ENCODE measurements at places on chromosomes 2 and 18.

GRCh38 chr2:119319593-119319992 is 47.0 kb downstream of the C2orf76 start:
- no peak for DNase-seq

DNA sequence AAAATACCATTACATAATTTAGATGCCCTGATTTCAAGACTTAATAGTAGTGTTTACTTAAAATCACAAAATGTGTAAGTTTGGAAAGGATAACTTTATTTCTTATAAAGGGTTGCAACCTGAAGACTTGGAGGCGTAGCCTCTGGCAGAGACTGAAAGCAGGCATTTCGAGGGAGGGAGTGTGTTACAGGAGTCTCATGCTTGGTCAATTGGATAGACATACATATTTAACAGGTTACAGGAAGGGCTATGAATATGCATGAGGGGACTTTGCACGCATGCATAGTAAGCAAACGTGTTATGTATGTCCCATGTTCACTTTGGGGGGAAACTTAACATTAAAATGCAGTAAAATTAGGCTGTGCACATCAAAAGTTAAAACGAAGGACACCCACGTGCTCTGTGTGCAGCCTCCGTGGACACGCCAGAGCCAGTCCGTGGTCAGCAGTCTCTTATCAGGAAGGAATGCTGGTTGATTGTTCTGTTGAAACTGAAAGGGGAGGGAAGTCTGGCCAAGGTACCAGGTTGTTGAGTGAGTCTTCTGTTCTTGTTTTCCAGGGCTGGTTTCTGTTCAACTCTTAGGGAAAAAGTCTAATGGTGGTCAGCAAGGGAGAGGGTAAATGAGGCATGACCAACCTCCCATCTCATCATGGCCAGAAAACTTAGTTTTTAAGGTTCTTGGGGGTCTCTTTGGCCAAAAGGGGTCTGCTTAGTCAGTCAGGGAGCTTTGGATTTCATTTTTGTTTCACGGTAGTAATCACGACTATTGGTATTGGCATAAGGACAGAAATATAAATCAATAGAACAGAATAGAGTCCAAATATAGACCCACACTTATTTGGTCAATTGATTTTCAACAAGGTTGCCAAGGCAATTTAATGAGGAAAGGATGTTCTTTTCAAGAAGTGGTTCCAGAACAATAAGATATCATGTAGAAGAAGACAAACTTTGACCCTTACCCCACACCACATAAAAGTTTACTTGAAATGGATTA is 121.9 kb downstream of the MCFD2 start:
- no peak for DNase-seq

GRCh38 chr2:189129971-189130370 is 49.6 kb downstream of the COL5A2 start:
- no peak for DNase-seq

GRCh38 chr2:130154773-130155765 is 10.2 kb upstream of the CCDC74B start:
- DNase-seq: no peak

- DNase-seq: no peak
Observed at GRCh38 chr18:42157878-42158277, 202.8 kb downstream of the PIK3C3 start.

DNA sequence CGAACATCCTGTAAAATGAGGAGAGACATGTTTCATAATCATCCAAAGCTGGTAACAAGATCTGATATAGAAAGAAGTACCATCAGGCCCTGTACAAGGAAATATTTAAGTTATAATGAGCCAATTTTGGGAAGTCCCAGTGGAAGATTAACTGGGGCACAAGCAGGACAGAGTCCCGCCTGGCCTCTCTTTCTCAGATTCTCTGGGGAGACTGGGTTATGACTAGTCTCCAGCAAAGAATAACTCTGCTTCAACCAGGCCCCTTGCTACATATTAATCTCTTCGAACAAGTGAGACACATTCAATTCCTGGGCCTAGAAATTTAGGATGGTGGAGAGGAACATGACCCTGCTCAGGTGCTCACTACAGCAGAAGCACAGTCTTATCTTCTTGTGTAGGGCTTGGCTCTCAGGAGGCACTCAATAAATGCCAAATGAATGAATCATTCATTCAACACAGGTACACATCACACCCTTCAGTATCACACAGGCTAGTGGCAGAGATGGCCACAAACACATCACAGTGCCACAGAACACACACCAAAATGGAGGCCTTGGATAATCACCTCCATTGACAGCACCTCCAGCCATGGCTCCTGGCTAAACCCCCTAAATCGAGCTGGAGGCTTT is 46.4 kb upstream of the RNF152 start:
- no peak for DNase-seq

DNA sequence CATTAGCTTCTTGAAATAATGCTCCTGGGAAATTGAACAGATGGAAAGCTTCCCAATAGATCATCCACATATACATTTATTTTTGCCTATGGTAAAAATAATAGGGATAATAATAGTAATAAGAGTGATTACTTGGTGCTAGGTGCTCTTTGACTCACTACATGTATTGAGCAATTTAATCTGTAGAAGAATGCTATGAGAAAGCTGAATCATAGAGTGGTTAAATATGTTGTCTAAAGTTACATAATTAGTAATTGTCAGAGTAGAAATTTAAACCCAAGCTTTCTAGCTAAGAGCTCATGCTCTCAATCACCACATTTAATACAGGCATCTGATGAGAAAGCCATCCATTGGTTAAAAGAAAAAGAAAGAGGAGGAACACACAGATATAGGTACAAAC is 590.5 kb upstream of the SLC8A1 start:
- DNase-seq: no peak

- no peak for DNase-seq
Observed at GRCh38 chr2:3267869-3268704, 109.5 kb downstream of the EIPR1 start.

DNA sequence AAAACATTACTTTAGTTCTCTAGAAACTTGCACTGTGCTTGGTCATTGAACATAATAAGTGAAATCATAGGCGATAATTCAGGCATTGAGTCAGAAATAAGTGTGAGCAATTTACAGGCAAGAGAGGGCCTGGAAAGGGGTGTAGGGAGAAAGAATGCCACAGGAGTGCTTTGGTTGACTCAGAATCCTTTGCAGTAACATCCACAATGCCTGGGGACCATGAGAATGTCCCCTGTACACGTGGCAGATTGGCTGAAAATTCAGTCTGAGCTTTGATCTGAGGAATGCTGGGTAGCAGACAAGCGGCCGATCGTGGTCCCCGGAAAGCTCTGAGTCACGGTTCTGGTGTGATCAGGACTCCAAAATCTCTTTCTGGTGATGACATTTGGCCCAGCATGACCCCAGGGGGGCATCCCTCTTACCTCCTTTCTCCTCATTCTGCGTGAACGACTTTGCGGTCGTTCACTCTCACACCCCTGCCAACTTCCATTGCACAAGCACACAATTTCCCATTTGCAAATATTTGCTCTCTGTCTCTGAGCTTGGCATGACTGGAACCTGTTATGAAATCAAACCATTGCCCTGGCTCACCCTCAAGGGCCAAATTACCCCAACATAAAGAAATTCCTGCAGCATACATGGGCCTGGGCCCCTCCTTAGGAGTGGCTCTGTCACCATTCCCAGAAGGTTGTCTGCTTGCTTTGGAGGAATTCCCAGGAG is 305.0 kb upstream of the EPAS1 start:
- no peak for DNase-seq
